NCI-H748 treated with DMSO at 0.1 percent for 48 hours (cell line): ENCODE measurements at places on chromosomes 3 and 15.

GRCh38 chr3:27508424-27508823 lies 24.2 kb upstream of the SLC4A7 start:
- DNase-seq: no peak

GRCh38 chr15:99616129-99616528 lies 50.3 kb downstream of the MEF2A start:
- DNase-seq: no peak

DNA sequence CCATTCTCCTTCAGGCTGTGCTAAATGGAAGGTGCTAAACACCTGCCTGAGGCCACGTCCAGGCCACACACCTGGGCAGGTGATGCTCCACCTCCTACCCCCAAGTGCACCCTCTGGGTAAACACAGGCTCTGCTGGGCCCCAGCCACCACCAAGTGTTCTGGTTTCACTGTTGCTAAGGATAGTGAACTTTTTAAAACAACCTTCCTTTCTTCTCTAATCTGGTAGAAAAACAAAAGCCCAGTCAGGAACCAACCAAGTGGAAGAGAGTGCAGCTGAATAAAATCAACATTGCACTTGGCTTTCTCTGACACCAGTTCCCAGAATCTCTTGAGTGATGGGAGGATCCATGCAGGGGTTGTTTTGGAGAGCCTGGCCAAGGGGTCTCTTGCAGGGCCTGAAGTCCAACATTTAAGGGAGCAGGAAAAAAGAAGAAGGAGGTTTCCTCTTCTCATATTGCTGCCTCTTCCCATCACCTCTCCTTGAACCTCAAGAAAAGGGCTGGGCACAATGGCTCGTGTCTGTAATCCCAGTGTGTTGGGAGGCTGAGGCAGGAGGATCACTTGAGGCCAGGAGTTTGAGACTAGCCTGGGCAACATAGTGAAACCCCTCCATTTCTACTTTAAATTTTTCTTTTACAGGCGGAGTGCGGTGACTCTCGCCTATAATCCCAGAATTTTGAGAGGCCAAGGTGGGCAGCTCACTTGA lies 26.2 kb upstream of the ATP13A3 start:
- DNase-seq: peak; percentile 24

DNA sequence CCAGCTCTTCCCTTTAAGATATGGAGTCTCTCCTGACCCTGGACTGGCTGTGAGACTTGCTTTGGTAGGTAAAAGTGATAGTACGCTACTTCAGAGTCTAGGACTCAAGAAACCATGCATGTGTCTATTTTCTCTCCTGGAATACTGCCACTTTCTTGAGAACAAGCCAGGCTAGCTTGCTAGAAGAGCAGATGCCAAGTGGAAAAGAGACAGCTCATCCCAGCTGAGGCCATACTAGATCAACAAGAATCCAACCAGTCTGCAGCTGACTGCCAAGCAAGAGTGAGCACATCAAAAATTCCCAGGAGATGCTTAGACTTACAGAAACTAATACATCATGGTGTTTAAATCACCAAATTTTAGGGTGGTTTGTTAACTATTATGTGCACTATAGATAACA lies 208.3 kb upstream of the RBMS3 start:
- DNase-seq: no peak
